ENCODE measurements at places on chromosomes 12 and 14.

DNA sequence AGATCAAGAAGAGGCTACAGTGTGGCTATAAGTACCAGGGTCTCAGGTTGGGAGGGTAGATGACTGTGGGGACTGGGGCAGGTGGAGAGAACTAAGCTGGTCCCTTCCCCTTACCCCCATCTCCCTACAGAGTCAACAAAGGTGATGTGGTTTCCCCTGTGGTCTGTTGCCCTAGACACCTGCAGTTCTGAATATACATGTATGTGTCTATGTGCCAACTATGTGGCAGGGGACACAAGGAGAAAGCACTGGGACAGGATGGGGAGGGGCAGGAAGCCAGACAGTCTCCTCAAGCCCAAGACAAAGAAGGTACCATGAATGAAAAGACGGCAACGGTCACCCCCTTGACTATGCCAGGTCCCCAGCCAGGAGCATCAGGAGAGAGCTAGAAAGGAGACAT, 4.5 kb upstream of the HDAC7 start:
- DNase-seq: no peak

GRCh38 chr14:104436047-104436591, 143.4 kb upstream of the C14orf180 start:
- DNase-seq: no peak

- no peak for DNase-seq
Measured at GRCh38 chr14:21096438-21096837, 2.0 kb downstream of the ZNF219 start.

DNA sequence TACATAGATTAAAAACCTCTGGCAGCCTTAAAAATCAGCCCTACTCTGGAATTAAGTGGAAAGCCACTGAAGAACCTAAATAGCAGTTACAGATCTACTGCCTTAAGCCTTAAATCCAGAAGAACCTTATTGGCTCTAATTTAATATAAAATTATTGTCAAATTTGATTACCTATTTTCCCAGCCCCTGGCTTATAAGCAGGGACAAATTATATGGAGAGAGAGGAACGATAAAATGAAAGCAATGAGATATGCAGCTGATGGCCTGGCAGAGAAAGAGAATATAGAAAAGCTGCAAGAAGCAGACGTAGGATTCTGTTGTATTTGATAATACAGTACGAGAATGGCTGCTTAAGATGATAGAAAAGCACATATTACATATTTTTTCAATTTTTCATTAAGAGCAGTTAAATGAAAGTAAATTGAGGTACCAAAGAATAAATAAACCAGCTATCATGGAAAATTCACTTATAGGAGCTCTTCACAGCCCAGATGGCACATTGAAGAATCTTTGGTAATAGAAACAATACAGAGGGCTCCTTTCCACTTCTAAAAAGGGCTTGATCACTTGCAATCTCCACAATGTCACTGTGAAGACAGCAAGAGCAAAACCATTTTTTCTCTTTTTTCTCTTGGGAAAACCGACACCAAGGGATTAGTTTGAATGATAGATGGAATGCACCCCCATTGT, 129.4 kb downstream of the KICS2 start:
- no peak for DNase-seq

DNA sequence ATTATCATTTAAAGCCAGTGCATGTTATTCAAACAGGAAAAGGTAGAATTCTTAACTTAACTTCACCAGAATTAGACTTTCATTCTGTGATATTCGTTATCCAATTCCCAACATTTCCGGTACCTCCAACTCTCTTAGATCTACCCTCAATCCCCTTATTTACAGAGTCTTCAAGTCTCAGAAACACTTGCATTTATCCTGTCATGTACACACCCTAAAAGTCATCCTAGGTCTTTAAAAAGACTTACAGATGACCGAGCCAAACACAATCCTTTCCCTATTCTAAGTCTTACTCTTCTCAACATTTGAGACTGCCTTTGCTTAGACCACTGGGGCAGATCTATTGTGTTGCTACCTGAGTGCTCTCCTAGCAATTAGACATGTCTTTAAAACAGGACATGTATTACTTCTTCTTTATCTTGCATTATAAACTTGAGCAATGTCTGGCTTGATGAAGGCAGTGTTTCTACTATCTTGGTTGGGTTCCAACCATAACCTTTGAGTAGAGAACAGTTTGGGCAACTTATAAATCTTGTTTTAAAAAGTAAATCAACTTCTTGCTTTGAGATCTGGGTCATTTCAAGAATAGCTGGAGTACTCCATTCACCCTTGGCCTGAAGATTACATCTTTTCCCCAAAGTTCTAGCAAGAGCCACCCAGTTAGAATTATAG, 140.6 kb upstream of the PLEKHG7 start:
- DNase-seq: no peak

DNA sequence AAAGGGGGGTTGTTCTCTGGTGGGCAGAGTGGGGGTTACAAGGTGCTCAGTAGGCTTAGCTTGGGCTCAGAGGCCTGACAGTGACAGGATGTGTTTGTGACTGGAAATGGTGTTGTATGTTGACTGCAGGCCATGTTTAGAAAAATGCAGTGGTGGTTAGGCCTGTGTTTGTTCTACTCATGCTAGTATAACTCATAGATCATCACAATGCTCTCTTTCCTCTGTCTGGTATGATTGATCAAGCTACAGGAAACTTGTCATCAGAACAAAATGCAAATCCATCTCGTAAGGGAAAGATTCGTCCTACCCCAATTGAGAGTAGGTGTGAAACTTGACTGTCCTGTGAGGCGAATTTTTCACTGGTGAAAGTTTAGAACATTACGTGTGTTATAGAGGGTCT, 11.8 kb downstream of the TPH2 start:
- no peak for DNase-seq

DNA sequence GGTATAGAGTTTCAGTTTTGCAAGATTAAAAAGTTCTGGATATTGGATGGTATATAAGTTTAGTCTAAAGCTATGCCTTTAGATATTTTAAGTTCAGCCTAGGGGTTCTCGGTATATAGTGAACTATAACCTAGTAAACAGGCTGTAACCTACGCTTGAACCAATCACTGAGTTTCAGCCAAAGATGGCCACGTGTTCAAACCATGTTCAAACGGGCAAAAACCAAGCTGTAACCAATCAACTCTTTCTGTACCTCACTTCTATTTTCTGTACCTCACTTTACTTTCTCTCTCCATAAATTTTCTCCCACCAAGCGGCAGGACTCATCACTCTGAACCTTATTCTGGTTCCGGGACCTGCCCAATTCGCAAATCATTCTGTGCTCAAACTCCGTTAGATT, 1.4 kb downstream of the TMBIM4 start:
- no peak for DNase-seq

- DNase-seq: no peak
Measured at GRCh38 chr12:81146228-81147225, 68.6 kb downstream of the ACSS3 start.

DNA sequence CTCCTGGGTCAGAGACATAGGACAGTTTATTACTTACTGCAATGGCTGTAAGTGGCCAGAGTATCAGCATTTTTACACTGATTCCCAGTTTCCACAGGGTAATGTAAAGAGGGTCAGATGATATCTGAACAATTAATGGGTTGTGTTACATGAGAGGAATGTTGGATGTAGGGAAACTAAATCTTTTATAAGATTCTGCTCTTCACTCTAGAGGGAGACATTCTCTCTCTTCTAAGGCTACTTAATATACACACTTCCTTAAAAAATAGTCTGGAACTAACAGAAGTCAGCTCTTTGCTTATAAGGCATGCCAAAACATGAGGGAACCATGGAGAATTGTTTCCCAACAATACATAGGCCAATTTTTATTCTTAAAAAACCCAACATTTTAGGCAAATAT, 389.8 kb downstream of the ETNK1 start:
- no peak for DNase-seq

Measured in activated CD8-positive, alpha-beta memory T cell treated with anti-CD3 and anti-CD28 coated beads, Interleukin-2, amount 50 U/mL, for 48 hours (primary cell).